CD4-positive, alpha-beta T cell treated with Interleukin-4 for 1 hour (primary cell): ENCODE measurements at places on chromosomes 7 and 10.

GRCh38 chr7:106022193-106022821 is 59.2 kb downstream of the CDHR3 start:
- DNase-seq: peak; percentile 80

GRCh38 chr10:48898426-48898825 is 41.2 kb downstream of the LRRC18 start:
- no peak for DNase-seq

- no peak for DNase-seq
These were observed 81.5 kb upstream of the PDGFA start for GRCh38 chr7:601036-601594.

- DNase-seq: no peak
These were observed 111.2 kb downstream of the LSM5 start for GRCh38 chr7:32378988-32379387.
